ENCODE measurements at places on chromosomes 11 and 22. TPM values are rescaled to one million over a fixed set of nuclear protein-coding genes. Genes with fewer than 3 reads are reported as not detected.
A peak's percentile ranks its signal among the peaks of the same experiment; 100 is the strongest.

- DNase-seq: no peak
- H3K36me3 ChIP-seq: no peaks in the 10 kb centered on the region
- no peak overlapping the region for H3K4me3 ChIP-seq
- H3K27ac ChIP-seq: no peak overlapping the region
These were observed 365.5 kb downstream of the MIAT start for GRCh38 chr22:27022896-27023361.

Gene APOL1
- 0.12 TPM for total RNA-seq

- no peaks in the 10 kb centered on the region for H3K27me3 ChIP-seq
- H3K27ac ChIP-seq: no peak overlapping the region
- H3K4me3 ChIP-seq: no peak overlapping the region
These were observed 1197.3 kb downstream of the BRD1 start for GRCh38 chr22:48630433-48630754.

DNA sequence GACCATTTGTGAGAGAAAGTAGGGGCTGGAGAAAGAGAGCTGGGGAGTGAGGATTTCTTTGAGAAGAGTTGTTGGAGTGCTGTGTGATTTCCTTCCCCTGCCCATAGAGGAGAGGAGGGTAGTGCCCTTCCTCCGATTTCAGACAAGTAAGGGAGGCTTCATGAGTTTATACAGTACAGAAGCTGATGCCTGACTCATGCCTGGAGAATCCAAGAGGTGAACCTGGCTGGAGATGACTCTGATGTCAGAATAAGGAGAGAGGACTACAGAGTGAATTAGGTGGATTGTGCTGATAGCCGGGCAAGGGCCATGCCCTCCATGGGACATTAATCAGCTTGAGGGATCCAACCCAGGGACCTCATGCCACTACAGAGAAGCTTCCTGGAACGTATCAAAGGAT, 91.6 kb downstream of the FAR1 start:
- no peaks in the 10 kb centered on the region for H3K36me3 ChIP-seq
- DNase-seq: no peak
- no peak overlapping the region for H3K27ac ChIP-seq
- H3K4me3 ChIP-seq: no peak overlapping the region

DNA sequence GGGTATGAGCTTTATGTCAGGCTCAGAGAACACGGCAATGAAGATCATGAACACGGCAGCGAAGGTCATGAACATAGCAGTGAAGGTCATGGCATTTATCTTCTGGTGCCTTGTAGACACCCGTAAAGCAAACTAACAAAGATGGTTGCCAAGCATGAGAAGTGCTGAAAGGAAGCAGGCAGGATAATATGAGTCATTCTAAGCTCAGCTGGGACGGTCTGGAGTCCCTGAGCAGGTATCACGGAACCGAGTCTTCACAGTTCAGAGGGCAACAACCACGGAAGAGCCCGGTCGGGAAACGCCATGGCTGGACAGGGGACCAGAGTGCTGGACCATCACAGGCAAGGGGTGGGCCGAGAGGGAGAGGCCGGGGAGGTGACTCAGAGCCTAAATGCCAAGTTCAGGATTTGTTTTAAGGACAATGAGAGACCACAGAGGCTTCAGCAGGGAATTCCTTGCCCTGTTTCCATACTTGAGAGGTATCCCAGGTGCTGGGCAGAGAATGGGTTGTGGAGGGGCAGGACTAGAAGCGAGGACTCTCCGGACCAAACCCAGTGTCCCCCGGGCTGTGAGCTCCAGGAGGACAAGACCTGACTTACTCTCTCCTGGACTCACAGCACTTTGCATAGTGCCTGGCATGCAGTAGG, 13.1 kb upstream of the MS4A10 start:
- H3K4me3 ChIP-seq: no peak overlapping the region
- no peak overlapping the region for H3K27ac ChIP-seq
- H3K27me3 ChIP-seq: no peaks in the 10 kb centered on the region
- no peaks in the 10 kb centered on the region for H3K4me1 ChIP-seq

- DNase-seq: peak; percentile 58
- no peaks in the 10 kb centered on the region for H3K27me3 ChIP-seq
These were observed 79.2 kb upstream of the GRIK4 start for GRCh38 chr11:120432056-120433018.

- no peaks in the 10 kb centered on the region for H3K27me3 ChIP-seq
- H3K36me3 ChIP-seq: no peaks in the 10 kb centered on the region
- no peak overlapping the region for H3K27ac ChIP-seq
- no peak overlapping the region for H3K4me3 ChIP-seq
These were observed 179.4 kb upstream of the SNX19 start for GRCh38 chr11:131095511-131096185.

- peak overlapping the region; percentile 63 for H3K4me3 ChIP-seq
- H3K36me3 ChIP-seq: no peaks in the 10 kb centered on the region
- H3K27ac ChIP-seq: peak overlapping the region; percentile 77
- DNase-seq: peak; percentile 79
These were observed 144.6 kb downstream of the NECTIN1 start for GRCh38 chr11:119584193-119585042.

Gene PGR
- 0.05 TPM for total RNA-seq

- no peaks in the 10 kb centered on the region for H3K27me3 ChIP-seq
- DNase-seq: no peak
- no peaks in the 10 kb centered on the region for H3K4me1 ChIP-seq
- no peak overlapping the region for H3K4me3 ChIP-seq
- no peaks in the 10 kb centered on the region for H3K36me3 ChIP-seq
These were observed 28.4 kb downstream of the YAP1 start for GRCh38 chr11:102138670-102139069.

- no peak overlapping the region for H3K27ac ChIP-seq
- H3K27me3 ChIP-seq: no peaks in the 10 kb centered on the region
- no peak overlapping the region for H3K4me3 ChIP-seq
- peak; percentile 1 for DNase-seq
These were observed 34.5 kb downstream of the GNB1L start for GRCh38 chr22:19819911-19820879.

DNA sequence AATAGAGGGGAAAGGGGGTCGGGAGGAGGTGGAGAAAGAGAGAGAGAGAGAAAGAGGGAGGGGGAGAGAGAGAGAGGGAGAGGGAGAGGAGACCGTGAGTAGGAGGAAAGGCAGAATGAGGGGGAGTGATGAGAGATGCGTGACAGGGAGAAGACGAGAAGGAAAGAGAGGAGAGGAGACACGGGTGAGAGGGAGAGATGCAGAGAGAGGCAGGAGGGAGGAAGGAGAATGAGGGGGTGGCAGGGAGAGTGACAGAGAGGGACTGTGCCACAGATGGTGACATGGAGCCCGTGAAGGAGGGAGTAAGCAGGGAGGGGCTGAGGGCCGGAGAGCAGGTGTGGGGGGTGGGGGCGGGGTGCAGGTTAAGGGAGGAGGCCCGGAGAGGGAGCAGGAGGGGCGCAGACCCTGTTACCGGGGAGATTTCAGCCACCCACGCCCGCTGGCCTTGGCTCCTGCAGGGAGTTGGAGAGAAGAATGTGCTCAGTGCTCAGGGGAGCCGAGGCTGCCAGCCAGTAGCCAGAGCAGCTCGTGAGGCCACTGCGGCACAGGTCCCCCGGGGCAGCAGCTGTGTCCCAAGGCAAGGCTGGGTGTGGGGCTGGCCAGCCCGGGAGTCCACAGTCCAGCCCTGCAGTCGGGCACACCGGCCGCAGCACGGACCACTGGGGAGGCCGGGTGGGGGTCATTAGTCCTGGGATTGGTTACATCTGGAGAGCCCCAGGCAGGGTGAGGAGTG, at the start of gene SSTR3:
Gene SSTR3, minus strand, starts transcription at position 304 of the 733 bp plus-strand sequence. CDS start 4,674 bp downstream, outside the sequence.
- no peak for DNase-seq
- H3K27me3 ChIP-seq: peaks cover 7% of the 10 kb centered on the region
- no peak within 1 kb of the TSS for H3K4me3 ChIP-seq
- H3K36me3 ChIP-seq: no peaks in the 10 kb centered on the region
- no peaks in the 10 kb centered on the region for H3K4me1 ChIP-seq

Gene DGCR6L
- total RNA-seq: 31.1 TPM

GRCh38 chr11:119284344-119285157, 32.4 kb downstream of the MCAM start:
- no peaks in the 10 kb centered on the region for H3K27me3 ChIP-seq
- H3K4me1 ChIP-seq: no peaks in the 10 kb centered on the region
- no peak overlapping the region for H3K4me3 ChIP-seq
- no peak for DNase-seq

GRCh38 chr11:90698238-90698637, 475.4 kb upstream of the CHORDC1 start:
- no peak for DNase-seq
- no peaks in the 10 kb centered on the region for H3K4me1 ChIP-seq
- no peaks in the 10 kb centered on the region for H3K36me3 ChIP-seq
- no peak overlapping the region for H3K27ac ChIP-seq

DNA sequence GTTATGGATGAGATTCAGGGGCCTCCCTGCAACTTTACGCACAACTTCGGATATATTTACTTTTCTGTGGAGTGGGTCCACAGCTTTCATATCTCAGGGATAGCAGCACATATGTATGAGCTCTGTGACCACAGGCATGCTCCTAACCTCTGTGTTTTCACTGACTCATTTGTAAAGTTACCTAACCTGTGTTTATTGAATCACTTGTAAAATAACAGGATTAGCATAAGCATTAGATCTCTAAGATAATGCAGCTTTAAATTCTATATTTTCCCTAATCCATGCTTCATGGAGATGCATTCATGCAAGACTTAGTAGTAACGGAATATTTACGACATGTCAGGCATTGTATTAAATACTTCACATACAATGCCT, 47.9 kb upstream of the DDI1 start:
- no peak overlapping the region for H3K27ac ChIP-seq
- H3K36me3 ChIP-seq: no peaks in the 10 kb centered on the region
- H3K4me3 ChIP-seq: no peak overlapping the region
- no peaks in the 10 kb centered on the region for H3K27me3 ChIP-seq
- no peaks in the 10 kb centered on the region for H3K4me1 ChIP-seq

- no peaks in the 10 kb centered on the region for H3K27me3 ChIP-seq
- no peaks in the 10 kb centered on the region for H3K36me3 ChIP-seq
- H3K27ac ChIP-seq: no peak overlapping the region
- peak; percentile 57 for DNase-seq
- no peak overlapping the region for H3K4me3 ChIP-seq
These were observed 62.2 kb downstream of the BCR start for GRCh38 chr22:23242473-23243001.

DNA sequence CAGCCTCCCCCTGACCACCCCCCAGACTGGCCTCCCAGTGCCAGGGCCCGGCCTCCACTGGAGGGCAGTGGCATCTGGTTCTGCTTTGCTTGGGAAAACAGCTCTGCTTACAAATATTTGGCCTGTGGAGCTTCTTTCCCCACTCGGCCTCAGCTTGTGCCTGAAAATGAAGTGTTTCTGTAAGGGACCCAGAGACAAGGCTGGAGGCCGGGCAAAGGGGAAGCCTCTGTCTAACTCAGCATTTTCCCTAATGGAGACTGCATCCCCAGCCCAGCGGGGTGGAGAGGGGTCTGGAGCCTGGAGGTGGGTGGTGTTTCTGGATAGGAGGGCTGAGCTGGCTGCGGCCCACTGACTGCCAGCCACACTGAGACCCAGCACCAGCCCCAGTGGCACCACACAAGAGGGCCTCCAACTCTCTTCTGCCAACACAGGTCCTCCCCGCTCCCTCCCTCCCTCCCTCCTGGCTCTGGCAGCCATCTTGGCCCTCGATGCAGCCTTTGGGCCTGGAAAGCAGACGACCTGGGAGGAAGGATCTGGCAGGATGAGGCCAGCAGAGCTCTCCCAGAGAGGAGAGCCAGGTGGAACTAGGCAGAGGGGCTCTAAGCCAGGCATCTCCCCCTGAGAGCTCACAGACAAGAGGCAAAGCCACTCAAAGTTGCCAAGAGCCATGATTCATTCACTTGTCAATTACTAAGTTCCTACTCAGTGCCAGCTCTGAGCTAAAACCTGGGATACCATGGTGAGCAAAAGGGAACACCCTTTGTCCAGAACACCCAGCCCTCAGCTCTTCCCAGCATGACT, 77.1 kb upstream of the CD82 start:
- no peak for DNase-seq
- H3K4me1 ChIP-seq: no peaks in the 10 kb centered on the region
- H3K36me3 ChIP-seq: no peaks in the 10 kb centered on the region

Gene MMP8
- not detected for total RNA-seq

GRCh38 chr22:40493441-40493840, 123.0 kb downstream of the SGSM3 start:
- no peaks in the 10 kb centered on the region for H3K27me3 ChIP-seq
- no peak overlapping the region for H3K4me3 ChIP-seq
- H3K36me3 ChIP-seq: no peaks in the 10 kb centered on the region
- peaks cover 2% of the 10 kb centered on the region for H3K4me1 ChIP-seq
- H3K27ac ChIP-seq: no peak overlapping the region
- DNase-seq: no peak

Gene APOL5
- not detected for total RNA-seq

DNA sequence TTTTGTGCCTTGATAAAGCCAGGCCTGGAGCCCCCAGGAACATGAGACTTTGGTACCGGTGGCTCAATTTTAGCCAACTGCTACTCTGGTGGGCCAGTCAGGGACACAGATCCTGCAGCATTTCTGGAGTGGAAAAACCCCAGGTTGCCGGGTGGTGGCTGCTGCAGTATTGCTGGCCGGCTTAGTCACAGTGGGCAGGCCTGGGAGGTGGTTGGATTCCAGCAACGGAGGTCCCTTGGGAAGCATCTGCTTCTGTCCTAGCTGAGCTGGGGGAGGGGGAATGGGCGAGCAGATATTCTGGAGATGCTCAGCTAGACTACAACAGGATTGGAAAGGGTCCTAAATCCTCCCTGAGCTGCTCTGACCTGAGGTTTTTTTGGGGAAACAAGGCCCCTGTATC, 31.6 kb upstream of the ACCSL start:
- no peak overlapping the region for H3K4me3 ChIP-seq
- DNase-seq: peak; percentile 65
- peaks cover 16% of the 10 kb centered on the region for H3K4me1 ChIP-seq

Gene SCGB1D2
- total RNA-seq: not detected

Gene SLC7A4
- not detected for total RNA-seq

DNA sequence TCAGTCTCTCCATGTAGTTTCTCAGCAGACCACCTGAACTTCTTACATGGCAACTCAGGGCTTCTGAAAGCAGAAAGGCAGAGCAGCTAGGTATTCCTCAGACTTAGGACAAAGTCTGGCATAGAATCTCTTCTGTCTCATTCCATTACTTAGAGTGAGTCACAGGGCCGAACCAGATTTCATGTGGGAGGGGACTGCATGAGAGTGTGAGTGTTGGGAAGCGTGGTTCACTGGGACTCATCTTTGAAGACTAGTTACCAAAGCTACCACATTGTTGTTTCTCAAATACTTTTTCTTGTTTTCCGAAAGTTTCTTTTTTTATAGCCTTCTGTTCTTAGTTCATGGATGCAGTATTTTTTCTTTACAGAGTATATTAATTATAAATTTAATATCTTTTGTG, 36.1 kb upstream of the SCN3B start:
- H3K4me1 ChIP-seq: no peaks in the 10 kb centered on the region
- H3K4me3 ChIP-seq: no peak overlapping the region
- DNase-seq: no peak
- H3K27ac ChIP-seq: no peak overlapping the region
- H3K36me3 ChIP-seq: no peaks in the 10 kb centered on the region
- no peaks in the 10 kb centered on the region for H3K27me3 ChIP-seq

Gene RAB38
- not detected for total RNA-seq

DNA sequence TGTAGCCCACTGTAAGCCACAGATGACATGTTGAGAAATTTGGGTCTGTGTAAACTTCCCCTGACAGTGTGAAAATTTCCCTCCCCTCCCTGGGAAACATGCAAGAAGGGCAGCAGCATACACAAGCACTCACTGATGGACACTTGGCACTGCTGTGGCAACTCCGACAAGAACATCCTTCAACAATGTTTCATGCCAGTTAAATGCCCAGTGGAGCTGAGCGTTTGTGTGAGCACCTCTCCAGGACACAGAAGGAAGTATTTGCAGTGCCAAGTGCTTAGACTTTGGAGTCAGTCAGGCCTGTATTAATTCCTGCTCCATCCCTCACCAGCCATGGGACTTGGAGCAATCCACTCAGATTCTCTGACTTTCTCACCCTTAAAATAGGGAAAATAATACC, 17.7 kb downstream of the C11orf87 start:
- no peaks in the 10 kb centered on the region for H3K4me1 ChIP-seq
- H3K36me3 ChIP-seq: no peaks in the 10 kb centered on the region
- H3K4me3 ChIP-seq: no peak overlapping the region

Gene RAB36
- not detected for total RNA-seq

Gene FAM227A
- total RNA-seq: 0.47 TPM

Measured in SJCRH30 (cell line).